RPMI8226 (cell line): ENCODE measurements at places on chromosomes 1 and 21.

GRCh38 chr1:8061210-8061609, 35.1 kb upstream of the ERRFI1 start:
- DNase-seq: no peak

DNA sequence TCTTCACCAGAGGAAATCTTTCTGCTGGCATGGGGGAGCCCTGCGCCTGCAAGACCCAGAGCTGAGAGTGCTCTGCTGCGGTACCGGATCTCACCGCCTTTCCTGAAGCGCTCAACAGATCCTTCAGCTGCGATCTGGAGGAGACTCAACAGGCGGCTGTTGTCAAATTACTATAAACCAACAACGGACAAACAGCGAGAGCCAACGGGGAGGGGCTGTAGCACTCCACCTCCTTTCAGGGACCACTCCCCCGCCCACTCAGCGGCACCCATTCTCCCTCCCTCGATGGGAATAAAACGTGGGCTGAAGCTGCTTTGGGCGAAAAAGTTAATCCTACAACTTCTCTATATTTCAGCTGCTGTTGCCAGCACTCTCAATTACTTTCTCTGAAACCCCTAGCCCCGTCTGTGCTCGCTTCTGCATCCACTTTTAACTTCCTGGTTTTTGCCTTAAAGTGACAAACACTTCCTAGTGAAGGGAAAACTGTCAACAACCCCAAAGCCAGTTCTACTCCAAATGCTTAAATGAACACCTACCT, at the start of gene FMO5:
FMO5 (minus strand) TSS at position 147 of the 538 bp plus-strand sequence. CDS start 310 bp downstream, outside the sequence.
- DNase-seq: peak; percentile 63

GRCh38 chr1:22248746-22249145, 105.8 kb upstream of the WNT4 start:
- no peak for DNase-seq

- DNase-seq: no peak
Measured at GRCh38 chr1:94648225-94649007, 106.9 kb upstream of the F3 start.

DNA sequence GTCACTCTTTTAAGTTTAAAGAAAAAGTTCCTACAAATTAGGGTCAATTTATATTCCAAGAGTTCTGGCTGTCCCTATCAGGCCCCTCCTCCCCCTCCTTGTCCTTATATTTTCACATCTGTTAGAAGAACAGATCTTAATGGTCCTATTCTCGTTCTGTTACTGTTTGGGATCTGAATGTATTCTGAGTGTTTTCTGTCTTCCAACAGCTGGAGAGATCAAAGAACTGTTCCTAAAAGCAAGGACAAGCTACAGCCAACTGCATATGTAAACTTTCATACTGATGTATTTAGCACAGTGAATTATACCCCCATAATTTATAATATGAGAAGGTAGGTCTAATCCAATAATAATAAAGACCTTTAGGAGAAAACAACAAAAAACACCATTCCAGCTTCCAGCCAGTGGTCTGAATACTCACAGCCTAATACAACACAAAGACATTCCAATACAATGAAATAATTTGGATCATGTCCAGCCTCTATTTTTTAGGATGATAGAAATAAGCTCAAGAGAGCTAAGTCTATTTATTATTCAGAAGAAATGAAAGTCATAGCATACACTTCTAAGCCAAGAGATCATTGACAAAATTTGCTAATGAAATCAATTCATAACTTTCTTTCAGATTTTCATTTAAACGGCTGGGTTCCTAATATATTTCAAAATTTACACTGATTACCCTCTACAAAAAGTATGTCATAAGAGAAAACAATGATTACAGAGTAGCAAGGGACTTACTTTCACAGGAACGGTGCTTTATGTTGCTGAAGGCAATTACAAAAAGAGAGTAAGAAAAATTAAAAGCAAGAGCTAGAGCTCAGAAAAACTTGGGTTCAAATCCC, 25.3 kb downstream of the WLS start:
- no peak for DNase-seq

GRCh38 chr1:175297291-175297690, 104.7 kb upstream of the KIAA0040 start:
- no peak for DNase-seq

- no peak for DNase-seq
Measured at GRCh38 chr1:237972186-237972585, 81.5 kb upstream of the ZP4 start.

GRCh38 chr1:175935566-175936115, 192.2 kb upstream of the TNR start:
- DNase-seq: no peak

GRCh38 chr1:37556712-37557196, at the start of gene DNALI1:
TSS of gene DNALI1 (plus strand) at chr1:37556940. CDS start at chr1:37556995, 55 bp downstream.
- DNase-seq: peak; percentile 35

DNA sequence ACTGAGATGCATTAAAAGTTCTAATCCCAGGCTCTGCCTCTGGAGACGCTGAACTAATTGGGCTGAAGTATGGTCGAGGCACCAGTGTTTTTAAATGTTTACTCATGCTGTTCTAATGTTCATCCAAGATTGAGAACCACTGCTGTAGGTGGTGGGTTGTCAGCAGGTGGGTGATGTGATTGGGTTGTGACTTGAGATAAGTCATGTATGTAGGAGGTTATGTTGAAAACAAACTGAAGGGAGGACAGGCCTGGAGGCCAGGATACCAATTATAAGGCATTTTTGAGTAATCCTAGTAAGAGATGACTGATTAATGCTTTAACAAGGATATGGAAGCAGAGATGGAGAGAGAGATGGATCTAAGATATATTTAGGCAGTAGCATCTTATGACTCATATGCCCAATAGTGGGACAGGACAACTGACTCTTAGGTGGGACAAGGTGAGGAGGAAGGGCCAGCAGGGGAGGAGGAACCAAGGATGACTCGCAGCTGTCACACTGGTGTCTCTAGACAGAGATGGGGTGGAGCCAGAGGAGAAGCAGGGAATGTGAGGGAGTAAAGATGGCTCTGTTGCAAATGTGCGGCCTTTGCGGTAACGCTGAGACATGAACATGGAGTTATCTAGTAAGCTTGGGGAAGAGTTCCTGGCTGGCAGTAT, 29.3 kb downstream of the RAB4A start:
- no peak for DNase-seq

DNA sequence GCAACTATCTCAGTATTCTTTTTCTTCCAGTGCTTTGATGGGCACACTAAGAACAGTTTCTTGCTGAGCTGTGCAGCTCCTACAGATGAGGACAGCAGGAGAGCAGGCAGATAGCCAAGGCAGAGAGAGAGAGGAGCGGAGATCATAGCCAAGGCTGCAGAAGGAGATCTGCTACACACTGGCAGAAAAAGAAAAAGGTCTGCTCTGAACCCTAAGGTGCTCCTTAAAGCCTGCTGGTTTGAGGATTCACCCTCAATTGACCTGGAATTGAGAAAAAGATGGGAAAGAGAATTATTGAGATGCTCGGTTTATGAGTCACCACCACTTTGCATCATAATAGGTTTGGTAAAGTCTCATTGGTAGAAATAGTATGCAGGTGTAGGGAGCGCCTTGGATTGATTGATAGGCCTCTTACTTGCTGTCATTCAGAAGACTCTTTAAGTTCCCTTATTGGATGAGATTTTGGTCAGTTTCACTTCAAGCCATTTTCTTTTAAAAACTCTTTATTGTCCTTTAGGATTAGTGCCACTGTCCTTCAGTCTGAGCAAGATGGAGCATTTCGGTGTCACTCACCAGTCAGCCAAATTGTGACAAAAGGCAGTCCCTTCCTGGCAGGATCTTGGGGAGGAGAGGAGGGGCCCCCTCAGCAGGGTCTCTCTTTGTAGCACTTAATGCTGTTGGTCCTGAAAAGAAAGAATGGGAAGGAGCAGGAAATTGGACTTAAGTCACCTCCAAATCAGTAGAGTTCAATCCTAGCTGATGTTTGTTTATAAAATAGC, 685.0 kb downstream of the ADGRL2 start:
- DNase-seq: peak; percentile 89

GRCh38 chr1:217907504-217907903, 276.4 kb downstream of the SPATA17 start:
- no peak for DNase-seq

GRCh38 chr1:233651061-233651460, 37.2 kb downstream of the KCNK1 start:
- no peak for DNase-seq

- peak; percentile 85 for DNase-seq
Measured at GRCh38 chr1:39639305-39640130, at the start of gene HEYL. TSS of gene HEYL (minus strand) at chr1:39639643. CDS start at chr1:39639625, 18 bp downstream.

DNA sequence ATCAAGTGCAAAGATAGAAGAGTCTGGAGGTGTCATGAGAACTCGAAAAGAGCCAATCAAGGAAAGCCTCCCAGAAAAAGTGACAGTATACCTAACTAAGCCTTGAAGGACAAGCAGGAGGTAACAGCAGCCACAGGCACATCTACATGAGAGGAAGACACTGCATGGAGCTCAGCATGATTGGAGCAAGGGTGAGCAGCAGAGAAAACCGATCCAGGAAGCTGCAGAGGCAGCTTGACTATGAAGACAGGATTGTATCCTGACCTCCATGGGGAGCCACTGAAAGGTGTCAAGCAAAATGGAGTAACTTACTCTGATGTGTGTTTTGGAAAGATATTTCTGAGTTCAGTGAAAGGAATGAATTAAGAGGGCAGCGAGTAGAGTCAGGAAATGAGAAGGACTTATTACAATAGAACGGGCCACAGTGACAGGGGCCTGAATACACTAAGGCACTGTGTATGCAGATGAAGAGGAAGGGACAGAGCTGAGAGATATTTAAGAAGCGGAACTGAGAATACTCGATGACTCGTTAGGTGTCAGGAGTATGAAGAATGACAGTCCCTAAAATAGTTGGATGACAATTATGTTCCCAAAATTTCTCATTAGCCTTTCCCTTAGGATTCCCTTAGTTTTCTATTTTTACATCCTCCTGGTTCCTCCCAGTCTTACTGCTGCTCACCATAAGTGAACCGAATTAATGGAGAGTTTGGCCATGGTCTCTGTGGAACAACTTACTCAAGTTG, 139.3 kb upstream of the NFIA start:
- DNase-seq: peak; percentile 51

GRCh38 chr1:44249543-44249942, 36.3 kb downstream of the DMAP1 start:
- no peak for DNase-seq

DNA sequence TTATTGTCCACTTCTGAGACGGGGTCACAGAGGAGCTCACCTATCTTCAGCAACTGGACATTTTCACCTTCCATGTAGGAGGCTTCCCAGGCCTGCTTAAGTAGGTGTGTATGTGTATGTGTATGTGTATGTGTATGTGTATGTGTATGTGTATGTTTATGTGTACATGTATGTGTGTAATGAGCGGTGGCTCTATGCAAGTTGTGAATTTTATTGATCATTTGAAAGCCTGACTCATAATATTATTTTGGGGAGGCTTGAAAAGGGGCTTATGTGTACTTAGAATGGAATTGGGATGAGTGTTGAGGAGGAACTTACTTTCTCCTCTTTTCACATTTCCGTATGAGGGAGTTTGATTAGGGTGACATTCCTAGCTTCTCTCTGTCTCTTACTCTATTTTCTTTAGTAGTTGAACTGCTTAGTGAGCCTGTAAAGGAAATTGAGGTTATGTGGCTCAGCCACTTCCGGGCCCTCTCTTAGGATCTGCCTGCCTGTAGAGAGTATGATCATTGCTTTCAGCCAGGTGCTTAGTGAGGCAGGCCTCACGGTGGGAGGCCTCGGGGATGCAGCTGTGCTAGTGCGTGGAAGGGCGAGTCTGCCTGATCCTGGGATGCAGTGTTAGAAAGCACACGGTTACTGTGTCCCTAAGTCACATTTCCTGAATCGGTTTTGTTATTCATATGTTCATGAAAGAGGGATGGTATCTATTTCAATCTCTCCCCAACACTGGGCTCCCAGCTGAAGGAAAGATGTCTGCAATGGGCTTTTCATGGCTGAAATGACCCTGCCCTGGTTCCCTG, 61.0 kb downstream of the IER5 start:
- DNase-seq: peak; percentile 91

- DNase-seq: no peak
Measured at GRCh38 chr1:59804301-59804700, 10.4 kb upstream of the HOOK1 start.

DNA sequence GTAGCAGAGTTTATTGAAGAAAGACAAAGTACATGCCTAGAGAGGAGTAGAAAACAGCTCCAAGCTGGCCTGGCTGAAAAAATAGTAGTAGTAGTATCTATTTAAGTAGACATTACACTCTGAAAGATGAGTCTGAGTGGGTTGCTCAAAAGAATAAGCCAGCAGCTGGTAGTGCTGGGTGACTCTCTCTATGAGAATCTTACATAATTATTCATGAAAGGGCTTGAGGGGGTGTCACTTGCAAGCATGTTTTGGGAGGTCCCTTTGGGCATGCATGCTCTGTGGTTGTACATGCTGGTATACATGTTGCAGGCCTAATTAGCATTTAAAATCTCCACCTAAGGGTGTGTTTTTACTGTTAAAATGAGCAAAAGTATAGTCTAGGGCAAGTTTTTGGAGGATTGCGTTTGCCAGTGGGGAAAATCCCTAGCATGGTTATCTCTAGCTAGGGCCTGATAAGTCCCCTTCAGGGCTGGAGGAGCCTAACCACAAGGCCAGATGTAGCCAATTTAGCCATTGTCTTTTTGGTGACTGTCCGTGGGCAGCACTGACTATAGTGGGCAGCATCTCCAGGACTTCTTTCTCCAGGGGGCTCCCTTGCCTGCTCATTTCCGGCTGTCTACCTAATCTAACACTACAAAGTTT, 11.0 kb upstream of the FCGR2A start:
- DNase-seq: no peak

DNA sequence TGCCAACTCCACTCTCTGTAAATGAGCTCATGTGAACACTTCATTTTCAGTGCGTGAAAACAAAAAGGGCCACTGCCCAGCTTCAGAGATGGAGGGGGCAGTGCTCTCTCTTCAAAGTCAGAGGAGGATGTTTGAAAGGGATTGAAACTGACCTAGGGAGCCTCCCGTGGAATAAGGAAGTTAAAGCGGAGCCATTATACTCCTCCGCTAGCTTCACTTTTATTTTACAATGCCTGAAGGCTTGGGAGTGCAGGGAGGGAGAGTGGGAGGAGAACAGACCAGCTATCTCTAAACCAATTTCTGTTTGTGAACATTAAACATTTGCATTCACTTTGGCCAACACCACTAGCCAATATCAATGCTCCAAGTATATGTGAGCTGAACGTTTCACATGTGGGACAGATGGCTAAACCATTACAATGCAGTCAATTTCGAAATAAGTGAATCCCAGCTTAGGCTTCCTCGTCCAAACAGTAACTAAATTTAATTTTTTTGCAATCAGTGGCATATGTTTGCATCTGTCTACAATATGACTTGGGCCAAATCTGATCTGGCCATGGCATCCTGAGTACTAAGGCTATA, 126.9 kb downstream of the ESRRG start:
- no peak for DNase-seq
